NB4 (cell line): ENCODE measurements at places on chromosomes 13 and 19.

- peak; percentile 98 for DNase-seq
Measured at GRCh38 chr19:23914402-23915286, at the start of gene ZNF726. TSS of gene ZNF726 (plus strand) at chr19:23914886. CDS start at chr19:23914995, 109 bp downstream.

- no peak for DNase-seq
Measured at GRCh38 chr13:112724788-112725345, 35.0 kb downstream of the ATP11A start.

DNA sequence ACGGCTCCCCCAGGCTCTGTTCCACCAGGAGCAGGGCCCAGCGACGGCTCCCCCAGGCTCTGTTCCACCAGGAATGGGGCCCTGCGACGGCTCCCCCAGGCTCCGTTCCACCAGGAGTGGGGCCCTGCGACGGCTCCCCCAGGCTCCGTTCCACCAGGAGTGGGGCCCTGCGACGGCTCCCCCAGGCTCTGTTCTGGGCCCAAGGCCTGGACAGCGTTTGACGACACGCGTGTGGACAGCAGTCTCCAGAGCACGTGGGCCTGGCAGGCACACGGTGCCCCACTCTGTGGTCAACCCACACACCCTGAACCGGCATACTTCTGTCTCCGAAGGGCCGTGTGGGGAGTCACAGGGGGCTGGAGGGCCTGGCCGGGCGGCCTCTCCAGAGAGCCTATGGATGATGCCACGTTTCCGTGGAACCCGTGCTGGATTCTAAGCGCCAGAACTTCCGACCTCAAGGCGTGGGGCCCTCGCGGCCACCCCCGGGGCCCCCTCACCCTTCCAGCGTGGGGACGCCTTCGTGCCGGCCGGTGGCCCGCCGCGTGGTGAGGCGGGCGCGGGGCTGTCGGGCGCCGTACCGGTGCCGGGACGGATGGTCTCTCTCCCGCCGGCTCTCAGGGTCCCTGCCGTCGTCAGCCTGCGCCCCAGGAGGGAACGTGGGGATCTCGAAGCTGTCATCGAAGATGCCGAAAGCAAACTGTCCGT is 11.6 kb downstream of the FGF22 start:
- no peak for DNase-seq

DNA sequence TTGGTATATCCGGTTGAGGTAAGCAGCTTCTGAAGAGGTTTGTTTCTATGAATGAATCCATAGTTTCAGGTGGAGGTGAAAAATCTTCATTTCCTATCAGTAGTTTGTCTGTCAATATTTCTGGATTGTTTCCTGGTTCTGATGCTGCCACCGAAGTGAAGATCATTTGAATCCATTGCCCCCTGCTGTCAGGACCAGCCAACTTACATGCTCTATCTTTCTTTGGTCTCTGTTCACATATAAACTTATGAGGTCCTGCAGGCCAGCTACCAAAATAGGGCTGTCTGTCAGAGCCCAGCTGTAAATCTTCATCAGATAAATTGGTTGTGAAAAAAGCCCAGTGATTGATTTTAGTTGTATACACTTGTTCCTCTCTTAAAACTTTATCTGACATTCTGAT is 15.2 kb upstream of the N4BP2L1 start:
- peak; percentile 63 for DNase-seq

DNA sequence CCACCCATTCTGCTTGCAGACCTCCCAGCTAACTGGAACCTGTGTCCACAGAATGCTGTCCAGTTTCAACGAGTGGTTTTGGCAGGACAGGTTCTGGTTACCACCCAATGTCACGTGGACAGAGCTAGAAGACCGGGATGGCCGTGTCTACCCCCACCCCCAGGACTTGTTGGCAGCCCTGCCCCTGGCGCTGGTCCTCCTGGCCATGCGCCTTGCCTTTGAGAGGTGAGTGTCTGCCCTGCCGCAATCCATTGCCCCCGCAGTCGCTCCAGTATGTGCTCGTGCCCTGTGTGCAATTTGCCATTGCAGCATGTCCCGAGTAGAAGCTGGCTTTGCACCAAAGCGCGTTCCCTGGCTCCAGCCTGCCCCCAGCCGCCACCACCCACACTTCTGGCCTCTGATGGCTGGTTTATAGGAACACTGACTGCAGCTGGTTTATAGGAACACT is 41.9 kb downstream of the CERS4 start:
- DNase-seq: peak; percentile 27

GRCh38 chr13:102291587-102292218 is 110.1 kb downstream of the FGF14 start:
- no peak for DNase-seq

DNA sequence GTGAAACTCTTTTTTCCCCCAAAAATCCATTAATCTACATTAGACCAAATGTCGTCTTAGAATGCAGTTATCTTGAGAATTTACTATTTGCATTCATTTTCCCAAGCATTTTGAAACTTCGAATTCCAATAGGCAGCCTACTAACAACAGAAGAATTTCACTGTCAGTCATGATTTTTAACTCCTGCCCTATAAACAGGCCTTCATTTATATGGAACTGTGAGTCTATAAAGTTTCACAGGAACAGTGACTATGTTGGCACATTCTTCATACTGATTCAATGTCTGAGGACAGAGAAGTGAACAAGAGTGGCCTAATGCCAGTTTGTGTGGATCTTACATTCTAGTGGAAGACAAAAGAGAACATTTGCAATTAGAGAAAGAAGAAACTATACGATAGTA is 198.0 kb downstream of the PCDH17 start:
- DNase-seq: no peak

- DNase-seq: no peak
Measured at GRCh38 chr19:41877916-41878905, 1.1 kb downstream of the CD79A start.

DNA sequence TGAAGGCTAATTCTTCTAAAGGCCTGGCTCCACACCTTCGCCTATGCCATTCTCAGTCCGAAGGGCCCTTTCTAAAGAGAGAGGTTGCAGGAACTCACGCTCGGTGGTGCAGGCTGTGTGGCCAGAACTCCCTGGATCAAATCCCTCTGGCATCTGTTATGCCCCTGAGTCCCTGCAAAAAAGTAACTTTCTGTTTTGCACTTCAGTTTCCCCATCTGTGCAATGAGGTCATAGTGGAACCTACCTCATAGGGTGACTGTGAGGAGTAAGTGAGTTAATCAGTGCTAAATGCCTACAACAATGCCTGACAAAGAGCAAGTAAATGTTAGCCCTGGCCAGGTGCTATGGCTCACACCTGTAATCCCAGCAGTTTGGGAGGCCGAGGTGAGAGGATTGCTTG is 7.3 kb downstream of the IGSF23 start:
- DNase-seq: no peak

- no peak for DNase-seq
Measured at GRCh38 chr13:24362435-24362952, 53.1 kb downstream of the C1QTNF9 start.

- DNase-seq: peak; percentile 84
Measured at GRCh38 chr13:114124921-114125320, 7.5 kb downstream of the RASA3 start.

- no peak for DNase-seq
Measured at GRCh38 chr19:29663861-29664752, 1.2 kb upstream of the PLEKHF1 start.

DNA sequence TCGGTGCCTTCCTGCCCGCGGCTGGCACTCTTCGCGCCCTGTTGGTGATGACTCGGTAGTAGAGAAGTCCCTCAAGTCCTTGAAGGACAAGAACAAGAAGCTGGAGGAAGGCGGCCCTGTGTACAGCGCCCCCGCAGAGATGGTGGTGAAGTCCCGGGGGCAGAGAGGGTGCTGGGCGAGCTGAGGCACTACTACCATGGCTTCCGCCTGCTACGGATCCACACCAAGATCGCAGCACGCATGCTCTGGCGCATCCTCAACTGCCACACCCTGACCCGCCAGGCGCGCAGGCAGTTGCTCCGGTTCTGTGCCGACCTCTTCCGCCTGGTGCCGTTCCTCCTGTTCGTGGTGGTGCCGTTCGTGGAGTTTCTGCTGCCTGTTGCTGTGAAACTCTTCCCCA is 11.1 kb downstream of the ZSCAN1 start:
- DNase-seq: no peak

DNA sequence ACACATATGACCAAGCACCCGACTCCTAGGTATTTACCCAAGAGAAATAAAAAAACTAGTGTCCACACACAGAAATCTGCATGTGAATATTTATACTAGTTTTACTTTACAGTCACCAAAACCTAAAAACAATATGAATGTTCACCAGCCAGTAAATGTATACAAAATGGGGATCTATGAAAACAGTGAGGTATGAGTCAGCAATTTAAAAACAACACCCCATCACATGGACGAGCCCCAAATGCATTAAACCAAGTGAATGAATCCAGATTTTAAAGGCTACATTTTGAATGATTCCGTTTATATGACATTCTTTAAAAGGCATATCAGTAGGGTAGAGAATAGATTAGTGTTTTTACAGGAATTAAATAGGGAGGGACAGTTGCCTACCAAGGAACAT is 22.1 kb downstream of the SIGLEC7 start:
- no peak for DNase-seq
